ENCODE measurements at places on chromosomes 5 and 9.

- no peak for DNase-seq
These were observed 1077.9 kb upstream of the C9orf72 start for GRCh38 chr9:28651050-28651722.

DNA sequence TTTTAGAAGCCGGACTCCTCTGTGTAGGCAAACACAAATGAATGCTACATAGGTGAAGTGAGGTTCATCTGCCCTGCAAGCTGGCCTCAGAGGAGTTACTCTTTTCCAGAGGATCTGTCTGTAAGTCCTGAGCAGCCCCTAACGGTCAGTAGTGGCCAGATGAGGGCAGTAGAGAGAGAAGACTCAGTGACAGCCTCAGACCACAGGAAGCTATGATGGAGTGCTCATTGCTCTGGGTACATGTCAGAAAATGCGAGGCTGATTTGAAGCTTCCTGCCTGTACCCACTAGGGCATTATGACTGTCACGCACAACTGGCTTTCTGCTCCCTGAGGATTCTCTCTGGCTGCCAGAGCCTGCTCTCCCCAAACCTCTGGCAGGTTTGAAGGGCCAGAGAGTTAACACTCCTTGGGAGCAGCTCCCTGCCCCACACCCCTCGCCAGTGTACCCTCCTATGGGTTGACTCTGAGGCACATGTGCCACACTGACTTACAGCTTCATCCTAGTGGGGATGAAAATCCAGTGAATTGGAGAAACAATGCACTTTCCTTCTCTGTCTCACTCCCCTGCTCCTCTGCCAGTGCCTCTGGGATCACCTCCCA lies 141.5 kb downstream of the GABRG2 start:
- DNase-seq: peak; percentile 64

- DNase-seq: no peak
These were observed 62.5 kb upstream of the CXCL14 start for GRCh38 chr5:135641319-135641718.

DNA sequence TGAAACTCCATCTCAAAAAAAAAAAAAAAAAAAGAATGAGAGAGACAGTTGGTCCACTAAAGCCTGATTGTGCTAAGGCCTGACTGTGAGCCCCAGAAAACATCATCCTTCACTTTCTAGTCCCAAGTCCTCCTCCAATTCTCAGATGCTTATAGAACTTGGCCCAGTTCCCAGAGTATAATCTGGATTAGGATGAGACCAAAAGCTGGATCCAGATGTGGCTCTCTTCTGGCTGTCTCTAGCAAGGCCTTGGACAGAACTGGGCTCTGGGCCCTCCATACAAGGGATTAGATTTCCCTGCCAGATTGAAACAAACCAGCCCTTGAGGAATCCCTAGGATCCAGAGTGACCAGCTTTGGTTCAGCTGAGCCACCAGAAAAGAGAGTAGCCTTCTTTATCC lies 98.4 kb upstream of the ZNF366 start:
- DNase-seq: no peak

DNA sequence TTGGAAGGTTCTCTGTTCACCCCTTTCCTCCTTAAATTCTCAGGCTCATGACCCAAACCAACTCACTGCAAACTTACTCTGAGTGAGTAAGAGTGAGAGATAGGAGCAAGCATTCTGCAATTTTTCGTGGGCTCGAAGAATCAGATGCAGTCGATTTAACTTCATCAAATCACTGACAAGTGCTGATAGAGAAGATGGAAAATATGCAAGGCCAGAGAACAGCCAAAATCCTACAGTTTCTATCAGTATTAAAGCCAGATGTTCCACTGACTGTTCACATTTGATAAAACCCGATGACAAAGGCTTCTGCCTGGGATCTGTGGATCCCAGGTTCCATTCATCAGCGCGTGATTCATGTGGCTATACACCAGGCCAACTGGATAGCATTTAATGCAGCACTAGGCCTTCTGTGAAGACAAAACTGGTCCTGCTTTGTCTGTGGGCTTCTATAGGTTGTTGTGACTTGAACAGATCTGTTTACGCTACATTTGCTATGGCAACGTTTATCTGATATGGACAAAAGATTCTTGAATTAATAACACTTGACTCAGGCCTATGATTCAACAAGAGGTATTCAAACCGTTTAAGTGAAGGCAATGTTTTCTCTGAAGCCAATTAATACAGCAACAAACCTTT lies 251.2 kb downstream of the NFIB start:
- no peak for DNase-seq

GRCh38 chr5:94674490-94675382 lies 56.3 kb downstream of the SLF1 start:
- no peak for DNase-seq

GRCh38 chr5:108917596-108917995 lies 169.9 kb downstream of the FER start:
- no peak for DNase-seq

DNA sequence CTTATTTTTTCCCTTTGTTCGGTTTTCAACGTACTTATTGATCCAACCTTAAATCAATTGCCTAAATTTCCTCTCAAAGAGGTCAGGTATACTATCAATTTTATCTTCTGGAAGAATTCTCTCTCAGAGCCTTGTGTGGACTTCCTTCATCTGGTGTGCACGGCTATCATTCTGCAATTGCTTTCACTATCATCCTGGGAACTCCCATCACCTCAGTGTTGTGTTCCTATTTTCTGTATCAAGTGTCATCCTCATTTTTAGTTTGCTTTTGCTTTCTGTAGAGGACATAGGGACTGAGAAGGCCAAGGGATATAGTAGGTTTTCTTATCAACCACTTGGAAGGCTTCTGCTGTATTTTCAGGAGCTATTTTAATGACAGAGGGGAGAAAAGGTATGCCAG lies 11.3 kb downstream of the STOM start:
- peak; percentile 91 for DNase-seq

- peak; percentile 89 for DNase-seq
These were observed 19.4 kb downstream of the CSF1R start for GRCh38 chr5:150066901-150067396.

DNA sequence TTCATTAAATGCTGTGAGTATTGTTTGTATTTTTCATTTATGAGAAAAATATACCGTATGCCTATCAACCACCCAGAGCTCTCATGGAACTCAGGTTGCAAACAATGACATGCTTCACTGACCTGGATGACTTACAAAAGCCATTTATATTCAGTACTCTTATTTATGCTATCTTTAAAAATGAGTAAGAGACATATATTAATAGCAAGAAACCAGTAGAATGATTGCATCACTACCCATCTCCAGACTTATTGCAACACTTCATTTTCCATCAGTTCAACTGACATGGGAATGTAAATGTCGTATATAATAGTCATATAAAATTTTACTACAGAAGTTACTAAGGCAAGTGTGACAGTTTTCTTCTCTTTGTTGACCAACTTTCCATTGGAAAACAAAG lies 69.1 kb downstream of the OTP start:
- peak; percentile 32 for DNase-seq

DNA sequence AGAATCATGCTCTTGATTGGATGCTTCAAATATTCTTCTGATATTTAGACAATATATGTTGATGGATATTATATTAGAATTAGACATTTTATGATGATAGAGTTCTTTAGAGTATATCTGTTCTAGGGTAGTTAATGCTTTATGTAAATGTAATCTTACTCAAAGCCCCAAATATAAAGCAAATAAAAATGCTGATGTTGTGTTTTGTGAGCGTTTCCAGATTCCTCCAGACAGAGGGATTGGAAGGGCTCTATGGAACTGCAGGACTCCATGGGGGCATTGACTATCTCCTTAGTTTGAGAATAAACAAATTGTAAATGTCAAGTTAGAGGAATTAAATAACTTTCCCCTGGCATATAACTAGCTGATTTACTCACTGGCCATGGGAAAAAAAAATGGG lies 184.5 kb downstream of the MRPS30 start:
- DNase-seq: no peak

DNA sequence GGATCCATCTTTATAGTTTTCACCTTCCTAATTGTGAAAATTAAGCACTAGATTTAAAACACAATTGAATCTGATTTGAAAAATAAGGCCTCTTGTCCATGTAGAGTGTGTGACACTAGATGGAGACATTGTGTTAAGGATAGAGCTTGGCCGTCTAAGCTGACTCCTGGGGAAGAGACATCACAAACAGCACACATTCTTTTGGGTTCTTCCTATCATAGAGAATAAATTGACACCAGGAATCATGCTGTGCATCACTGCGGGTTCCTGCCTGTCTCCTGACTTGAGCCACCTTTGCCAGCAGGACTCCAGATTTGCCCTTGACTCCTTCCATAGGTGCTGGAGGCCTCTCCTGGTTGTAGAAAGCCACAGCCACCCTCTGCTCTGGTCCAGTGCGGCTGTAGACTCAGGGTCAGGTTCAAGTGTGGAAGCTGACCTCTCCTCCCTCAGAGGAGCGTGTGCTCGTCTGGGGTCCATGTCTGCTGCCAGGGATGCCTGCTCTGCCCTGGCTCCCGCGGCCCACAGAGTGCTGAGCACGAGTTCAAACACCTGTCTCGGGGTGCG lies 11.2 kb downstream of the ROPN1L start:
- DNase-seq: peak; percentile 83

GRCh38 chr5:57778501-57779091 lies 296.0 kb upstream of the ACTBL2 start:
- DNase-seq: no peak
